Aorta (tissue), 5 donors: ENCODE measurements at places on chromosomes 6 and 20.

DNA sequence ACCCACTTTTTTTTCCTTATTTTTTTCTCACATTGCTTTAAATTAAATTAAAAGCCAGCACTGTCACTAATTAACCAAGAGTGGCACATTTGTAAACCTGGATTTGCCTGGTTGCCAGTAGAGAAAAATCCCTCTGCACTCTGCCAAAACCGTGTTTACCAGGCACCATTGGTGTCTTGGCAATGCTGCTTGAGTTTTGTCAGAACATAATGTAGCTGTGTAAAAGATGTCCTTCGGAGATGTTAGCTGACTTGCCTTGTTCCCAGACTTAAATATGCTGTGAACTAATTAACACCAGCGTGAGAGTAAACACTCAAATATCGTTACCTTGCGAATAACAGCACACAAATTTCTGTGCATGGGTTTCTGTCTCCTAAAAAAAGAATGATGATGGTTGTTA, 694.9 kb upstream of the ID4 start:
- no peak for DNase-seq

- no peak for DNase-seq
These were observed 17.4 kb upstream of the CSE1L start for GRCh38 chr20:49028684-49029083.

DNA sequence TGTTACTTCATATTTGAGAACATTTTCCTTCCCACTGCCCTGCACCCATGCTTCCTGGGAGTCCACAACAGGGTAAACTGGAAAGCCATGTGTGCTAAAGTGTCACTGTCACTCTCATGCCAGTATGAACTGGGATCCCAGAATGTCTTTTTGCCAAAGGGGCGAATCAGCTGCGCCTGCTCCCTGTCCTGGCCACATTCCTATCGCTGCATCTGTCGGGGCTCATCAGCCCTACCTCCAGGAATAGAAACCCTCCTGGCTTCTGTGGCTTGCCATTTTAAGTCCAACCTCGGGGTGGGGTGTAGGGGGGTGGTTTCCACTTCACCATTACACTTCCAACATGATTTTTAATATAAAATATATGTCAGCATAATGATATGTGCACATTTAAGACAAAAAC, 933 bp downstream of the KLHL31 start:
- no peak for DNase-seq

DNA sequence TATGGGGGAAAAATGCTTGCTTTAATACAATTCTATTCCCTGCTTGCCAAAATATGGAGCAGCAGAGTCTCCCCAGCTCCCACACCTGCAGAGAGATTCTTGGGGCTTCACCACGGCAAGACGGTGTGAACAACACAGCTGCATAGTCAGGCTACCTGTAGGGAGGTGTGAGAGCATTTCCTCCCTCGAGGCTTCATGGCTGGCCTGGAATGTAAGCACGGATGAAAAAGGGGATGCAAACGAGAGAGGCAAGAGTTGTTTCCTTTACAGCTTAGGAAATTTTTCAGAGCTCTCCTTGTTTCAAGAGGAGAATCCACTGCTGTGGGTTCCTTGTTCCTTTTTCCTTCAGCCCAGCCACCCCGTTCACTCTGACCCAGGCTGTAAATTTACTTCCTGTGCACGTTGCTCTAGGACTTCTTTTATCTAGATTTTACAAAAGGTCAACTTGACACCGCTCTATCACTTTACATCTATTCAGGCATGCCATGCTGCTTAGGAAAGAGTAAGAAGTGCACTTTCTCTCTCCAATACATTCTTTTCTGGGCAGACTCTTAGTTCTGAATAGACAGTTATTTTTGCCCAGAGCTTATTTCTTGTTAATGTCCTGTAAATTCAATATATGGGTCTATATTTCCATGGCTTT, 197.1 kb downstream of the KHDC1L start:
- DNase-seq = no peak

GRCh38 chr6:160207618-160208017, 51.0 kb downstream of the SLC22A2 start:
- DNase-seq = no peak

DNA sequence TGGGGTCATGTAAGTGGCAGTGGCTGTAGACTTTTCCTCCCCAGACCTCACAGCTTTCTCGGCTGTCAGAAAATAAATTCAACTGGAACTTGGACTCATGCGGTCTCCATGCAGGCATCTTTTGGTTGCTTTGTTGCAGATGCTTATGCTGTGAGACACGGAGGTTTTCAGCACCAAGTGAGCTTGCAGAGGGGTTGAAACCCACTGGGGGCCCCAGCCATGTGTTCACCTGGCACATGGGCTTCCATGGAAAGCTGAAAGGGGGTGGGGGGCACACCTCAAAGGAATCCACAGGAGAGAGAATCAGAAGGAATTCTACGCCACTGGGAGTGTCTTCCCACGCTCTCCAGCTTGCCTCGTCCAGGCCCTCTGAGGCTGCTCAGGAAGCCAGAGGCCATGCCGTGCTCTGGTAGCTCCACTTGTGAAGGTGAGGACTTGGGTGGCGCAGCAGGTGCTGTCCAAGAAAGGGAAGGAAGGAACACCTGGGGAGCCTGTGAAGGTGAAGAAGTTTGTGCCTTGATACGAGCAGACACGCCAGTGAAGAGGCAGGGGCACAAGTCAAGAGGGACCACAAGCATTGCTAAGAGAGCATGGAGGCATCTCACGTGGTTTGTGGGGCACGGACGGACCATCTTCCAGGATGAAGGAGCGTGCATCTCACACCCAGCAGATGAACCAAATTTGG, 134.3 kb upstream of the PMEPA1 start:
- no peak for DNase-seq

DNA sequence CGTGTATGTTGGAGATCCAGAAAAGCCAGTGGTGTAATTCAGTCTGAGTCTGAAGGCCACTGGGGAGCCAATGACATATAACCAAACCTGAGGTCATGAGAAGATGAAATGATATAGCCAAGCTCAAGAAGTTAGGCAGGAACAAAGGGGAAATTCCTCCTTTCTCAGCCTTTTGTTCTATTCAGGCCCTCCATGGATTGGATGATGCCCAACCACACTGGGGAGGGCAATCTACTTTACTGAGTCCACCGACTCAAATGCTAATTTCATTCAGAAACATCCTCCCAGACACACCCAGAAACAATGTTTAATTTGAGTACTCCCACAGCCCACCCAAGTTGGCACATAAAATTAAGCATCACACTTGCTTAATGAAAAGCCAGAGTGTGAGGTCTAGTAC, 183.6 kb downstream of the GJA1 start:
- no peak for DNase-seq

DNA sequence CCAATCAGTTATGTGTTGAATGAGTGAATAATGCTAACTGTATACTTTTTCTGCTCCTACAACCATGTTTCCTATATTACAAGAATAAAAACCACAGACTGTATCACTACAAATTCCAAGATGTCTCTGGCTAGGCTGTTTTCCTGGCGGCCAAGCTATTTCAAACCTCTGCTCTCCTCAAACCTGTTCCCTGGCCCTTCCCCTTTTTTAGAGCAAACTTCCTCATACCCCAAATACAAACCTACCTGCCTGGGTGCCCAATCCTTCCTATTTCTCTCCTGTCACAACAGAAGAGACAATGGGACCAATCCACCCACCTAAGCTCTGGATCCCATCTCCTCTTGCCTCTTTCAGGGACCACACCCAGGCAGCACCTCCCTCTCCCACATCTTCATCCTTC, 7.5 kb downstream of the TOMM34 start:
- no peak for DNase-seq

DNA sequence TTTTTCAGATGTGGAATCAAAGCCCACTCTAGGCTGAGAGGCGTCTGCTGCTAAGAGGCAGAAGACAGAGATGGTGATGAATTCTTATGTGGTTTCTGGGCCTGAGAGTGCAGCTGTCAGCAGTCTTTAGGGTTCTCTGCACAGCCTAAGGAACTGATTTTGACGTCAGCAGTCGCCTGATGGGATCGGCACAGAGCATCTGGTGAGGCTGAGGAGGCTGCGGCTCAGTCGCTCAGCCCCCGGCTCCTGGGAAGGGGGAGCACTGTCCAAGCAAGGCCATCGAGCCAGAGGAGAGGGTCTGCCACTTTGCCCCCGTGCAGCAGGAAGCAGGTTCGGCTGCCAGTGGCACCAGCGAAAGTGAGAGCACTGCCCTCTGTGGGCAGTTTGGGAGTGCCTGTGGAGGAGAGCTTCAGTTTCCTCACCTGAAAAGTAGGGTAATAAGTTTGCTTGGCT, 92.5 kb downstream of the TCP11 start:
- no peak for DNase-seq
